SK-MEL-5 (cell line): ENCODE measurements at places on chromosomes 3 and 15.
A peak's percentile ranks its signal among the peaks of the same experiment; 100 is the strongest.

DNA sequence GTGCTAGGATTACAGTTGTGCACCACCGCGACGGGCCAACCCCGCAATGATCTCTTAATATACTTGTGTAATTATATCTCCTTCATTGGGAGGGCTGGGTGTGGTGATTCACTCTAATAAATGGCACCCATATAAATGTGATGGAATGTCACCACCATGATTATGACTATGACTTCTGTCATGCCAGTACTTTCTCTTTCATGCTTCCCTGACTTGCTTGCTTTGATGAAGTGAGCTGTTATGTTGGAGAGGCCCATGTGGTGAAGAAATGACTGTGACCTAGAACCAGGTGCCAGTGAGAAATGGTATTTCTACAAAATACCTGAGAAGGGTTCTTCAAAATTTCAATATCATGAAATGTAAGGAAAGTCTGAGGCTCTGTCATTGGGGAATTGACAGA, 24.4 kb upstream of the TP63 start:
- DNase-seq: no peak

- DNase-seq: no peak
These were observed 19.6 kb upstream of the LRRK1 start for GRCh38 chr15:100899601-100900000.

DNA sequence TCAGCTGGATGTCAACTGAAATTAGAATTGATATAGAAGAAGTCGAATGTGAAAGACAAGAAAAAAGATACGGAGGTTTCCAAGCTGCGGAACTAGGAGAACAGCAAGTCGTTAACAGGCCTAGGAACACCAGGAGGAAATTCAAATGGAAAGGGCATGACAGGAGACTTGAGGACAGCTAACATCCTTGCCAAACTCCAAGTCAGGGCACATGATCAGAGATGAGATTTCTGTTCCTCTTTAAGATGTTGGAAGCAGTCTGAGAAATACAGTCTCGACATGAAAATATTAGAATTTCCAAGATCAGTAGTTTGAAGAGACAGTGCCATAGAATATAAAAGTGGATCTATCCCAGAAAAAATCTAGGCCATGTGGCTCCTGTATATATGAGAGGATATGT, 5.0 kb downstream of the MYO5A start:
- DNase-seq: no peak

- no peak for DNase-seq
These were observed 27.2 kb downstream of the IQSEC1 start for GRCh38 chr3:13045904-13046568.

- no peak for DNase-seq
These were observed 512.7 kb downstream of the FOXP1 start for GRCh38 chr3:71070497-71071463.

GRCh38 chr3:112561484-112561733, 353 bp downstream of the ATG3 start:
- DNase-seq: no peak

- no peak for DNase-seq
These were observed 18.8 kb upstream of the TNFSF10 start for GRCh38 chr3:172541945-172542488.

- DNase-seq: no peak
These were observed 17.1 kb downstream of the BHLHE40 start for GRCh38 chr3:4996223-4996765.

DNA sequence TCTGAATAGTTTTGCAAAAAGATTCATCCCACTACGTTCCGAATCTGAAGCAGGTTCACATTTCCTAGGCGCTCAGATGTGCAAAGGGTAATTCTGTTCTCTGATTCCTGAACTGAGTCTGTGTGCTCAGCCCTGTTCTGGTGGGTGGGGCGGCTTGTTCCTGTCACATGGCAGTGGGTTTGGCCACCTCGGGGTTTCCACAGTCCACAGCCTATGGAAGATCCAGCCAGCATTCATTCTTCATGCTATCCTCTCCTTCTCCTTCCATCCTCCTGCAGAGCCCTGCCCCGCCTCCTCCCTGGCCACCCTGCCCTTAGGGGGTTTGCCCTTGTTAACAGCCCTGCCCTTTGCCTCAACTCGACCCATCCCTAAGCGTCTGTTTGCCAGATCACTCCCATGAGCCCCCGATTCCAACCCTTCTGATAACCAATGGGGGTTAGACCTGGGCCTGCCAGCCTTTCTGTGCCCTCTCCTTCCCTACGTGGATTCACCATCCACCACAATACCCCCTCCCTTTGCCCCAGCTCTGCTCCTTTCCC, 31.0 kb downstream of the PRR20G start:
- DNase-seq: no peak

GRCh38 chr3:69244039-69244438, 121.6 kb upstream of the LMOD3 start:
- no peak for DNase-seq

GRCh38 chr15:25182736-25183445, 228.1 kb downstream of the SNRPN start:
- DNase-seq: no peak

DNA sequence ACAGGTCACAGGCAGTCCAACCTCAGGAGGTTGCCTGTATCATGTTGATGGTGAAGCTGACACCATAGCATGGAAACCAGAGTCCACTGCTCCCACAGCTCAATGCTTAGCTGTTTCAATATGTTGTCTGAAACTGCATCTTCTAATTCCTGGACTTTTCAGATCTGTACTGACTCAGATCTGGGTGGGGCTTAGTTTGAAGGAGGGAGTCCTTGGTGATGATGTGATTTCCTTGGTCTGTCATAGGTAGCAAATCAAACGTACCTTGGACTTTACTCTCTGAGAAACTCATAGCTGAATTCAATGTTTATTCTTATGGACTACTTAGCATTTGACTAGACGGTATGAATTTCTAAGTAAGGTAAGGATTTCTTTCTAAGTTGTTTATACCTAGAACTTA, at the start of gene HHLA2:
HHLA2 (plus strand) TSS at position 310 of the 400 bp plus-strand sequence. CDS start 55,266 bp downstream, outside the sequence.
- DNase-seq: no peak

- no peak for DNase-seq
These were observed 55.1 kb downstream of the OTOL1 start for GRCh38 chr3:161551697-161552096.

GRCh38 chr3:79414806-79415205, 353.0 kb downstream of the ROBO1 start:
- no peak for DNase-seq

DNA sequence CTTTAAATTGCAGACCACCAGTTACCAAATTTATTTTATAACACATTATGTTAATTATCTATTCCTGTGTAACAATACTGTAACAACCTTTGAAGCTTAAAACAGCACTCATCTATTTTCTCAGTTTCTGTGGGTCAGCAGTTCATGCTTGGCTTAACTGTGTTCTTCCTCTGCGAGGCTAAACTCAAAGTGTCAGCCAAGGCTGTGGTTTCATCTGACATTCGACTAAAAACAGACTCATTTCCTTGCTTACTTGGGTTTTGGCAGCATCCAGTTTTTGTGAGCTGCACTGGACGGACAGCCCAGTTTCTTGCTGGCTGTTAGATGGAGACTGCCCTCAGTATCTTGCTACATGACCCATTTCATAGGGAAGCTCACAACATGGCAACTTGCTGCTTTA, 247.3 kb upstream of the KCNH8 start:
- DNase-seq: no peak

DNA sequence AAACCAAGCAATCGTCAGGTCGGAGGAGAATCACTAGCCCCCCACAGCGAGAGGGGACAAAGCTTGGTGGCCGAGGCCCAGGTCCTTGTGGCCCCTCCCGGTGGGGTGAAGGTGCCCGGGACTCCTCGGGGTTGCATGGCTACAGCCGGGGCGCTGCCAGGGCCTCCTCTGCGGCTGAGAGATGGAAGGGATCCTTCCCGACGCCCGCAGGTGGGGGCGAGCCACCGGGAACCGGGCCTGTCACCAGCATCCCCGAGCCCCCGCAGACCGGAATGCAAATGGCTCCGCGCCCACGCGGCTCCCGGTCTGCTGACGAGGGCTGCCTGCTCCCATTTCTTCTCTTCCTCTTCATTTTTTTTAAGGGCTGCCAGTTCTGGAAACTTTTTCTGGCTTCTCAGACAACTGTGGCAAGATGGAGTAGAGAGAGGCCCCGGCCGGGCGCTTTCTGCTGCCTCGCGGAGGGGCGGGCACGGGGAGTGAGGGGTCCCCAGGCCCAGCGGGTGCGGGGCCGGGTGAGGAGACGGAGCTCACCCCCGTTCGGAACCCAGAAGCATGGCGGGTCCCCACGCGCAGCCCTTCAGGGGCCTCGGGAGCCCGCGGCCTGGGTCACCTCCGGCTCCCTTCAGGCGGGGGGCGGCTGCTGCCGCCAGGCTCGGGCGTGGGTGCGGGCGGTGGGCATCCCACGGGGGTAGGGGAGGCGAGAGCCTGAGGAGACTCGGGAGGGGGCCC, 27.5 kb downstream of the MELTF start:
- DNase-seq: no peak

DNA sequence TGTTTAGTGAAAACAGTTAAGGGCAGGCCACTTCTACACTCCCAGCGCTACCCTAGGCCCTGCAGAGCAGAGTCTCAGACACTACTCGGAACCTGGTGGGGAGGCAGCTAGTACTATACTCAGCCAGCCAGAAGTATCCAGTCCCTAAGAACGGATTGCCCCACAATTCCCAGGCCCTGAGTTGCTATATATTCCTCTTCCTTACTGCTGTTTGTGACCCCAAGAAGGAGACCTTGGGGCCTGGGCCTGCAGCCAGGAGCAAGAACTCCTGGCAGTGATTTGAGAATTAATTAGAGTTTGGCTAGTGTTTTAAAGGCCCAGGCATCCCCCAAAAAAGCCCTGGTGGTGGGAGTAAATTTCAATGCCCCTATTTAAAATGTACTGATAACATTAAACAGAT, 87.7 kb downstream of the RBPMS2 start:
- no peak for DNase-seq

DNA sequence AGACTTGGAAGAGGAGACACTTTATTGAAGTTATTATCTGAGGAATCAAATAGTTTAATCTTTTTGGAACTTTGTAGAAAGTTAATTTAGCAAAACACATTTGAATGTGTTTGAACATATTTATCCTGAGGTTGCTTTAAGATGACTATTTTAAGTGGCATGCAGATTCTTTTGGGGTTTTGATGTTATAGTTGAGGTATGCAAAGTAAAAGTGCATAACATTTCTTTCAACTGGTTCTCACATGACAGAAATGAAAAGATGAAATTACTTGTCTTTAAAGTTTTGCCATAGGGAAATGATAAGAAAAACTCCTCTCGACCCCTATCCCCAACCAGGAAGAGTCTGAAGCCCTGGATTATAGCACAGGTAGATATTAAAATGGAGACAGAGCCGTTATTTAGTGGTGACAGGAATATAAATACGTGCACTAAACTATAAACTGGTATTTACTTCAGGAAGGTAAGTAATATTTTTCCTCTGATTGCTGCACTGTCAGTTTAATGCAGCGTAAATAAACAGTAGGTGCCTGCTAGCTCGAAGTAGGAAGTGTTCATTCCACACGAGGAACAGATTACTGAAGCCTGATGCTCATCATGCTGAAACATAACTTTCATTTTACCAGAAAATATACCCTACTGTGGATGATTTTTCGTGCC, 15.1 kb upstream of the SATB1 start:
- no peak for DNase-seq

DNA sequence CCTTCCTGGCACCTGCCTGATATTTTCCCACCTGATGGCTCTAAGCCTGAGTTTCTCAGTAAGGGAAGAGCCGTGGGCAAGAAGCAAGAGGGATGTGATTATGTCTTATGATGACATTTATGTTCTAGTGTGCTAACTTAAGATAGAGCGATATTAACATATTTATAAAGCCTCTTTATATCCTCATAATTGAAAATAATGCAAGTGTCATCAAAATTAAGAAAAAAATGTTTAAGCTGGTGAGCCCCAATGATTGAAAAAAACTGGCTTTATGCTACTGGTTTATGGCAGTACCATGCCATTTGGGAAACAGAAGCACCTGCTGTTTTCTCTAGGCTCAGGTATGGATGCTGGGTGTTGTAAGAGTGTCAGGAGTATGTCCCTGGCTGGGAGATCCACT, 431.5 kb upstream of the TPM1 start:
- DNase-seq: no peak

DNA sequence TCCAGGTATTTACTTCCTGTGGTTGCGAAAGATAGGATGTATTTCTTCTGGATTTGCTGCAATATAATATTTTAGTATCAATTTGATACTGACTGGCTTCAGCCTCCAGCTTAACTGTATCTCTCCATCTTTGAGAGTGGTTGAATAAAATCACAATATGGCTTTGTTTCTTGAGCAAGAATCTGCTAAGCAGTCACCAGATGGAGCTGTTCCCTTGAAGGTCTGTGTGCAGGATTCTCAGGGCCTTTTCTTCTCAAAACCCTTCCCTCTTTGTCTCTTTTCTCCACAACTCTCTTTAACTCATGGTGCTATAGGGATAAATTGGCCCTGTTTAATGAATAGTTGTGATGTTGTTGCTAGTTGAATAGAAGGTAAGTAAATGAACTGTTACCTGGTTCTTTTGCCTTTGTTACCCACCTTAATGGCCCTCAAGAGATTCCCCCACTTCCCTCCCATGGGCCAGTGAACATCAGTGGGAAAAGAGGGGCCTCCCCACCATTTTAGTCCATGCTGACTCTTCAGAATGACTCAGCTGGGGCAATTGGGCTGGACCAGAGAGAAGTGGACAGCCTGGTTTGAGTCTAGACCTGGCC, 34.8 kb upstream of the RAB6B start:
- peak; percentile 77 for DNase-seq

DNA sequence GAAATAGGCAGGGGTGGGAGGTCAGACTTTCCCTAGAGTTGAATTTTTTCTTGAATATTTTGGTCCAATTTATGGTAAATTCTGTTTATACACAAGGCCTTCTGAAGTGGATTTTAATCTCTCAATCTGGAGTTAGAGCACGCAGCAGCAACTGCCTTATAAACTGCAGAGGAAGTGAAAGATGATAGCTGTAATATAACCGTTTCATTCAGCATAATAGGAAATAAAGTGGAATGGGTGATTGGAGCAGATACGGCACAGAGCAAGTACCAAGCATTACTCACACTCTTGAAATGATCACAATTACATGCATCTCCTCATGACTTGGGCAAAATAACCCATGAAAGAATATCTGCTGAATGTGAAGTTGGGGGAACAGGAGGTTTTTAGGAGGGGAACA, 106.8 kb downstream of the ARRDC4 start:
- DNase-seq: no peak

DNA sequence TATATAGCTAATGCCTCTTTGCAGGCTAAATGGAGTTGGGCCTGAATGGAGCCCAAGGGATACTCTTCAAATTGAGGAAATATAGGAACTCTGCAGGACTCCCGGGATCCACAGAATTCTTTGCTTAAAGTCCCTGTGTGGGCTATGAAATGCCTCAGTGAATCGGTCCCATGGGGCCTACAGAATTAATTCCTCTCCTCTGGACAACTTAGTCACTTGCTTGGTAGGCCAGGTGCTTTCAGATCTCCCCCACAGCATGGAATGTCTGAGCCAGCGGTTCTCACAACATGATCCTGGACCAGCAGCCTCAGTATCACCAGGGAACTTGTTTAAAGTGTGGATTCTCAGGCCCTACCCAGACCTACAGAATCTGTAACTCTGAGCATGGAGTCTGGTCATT, 15.1 kb upstream of the PRICKLE2 start:
- DNase-seq: no peak
